ENCODE measurements at places on chromosomes 2 and 18.

- no peak for DNase-seq
These were observed 41.3 kb downstream of the ALK start for GRCh38 chr2:29880084-29880483.

GRCh38 chr2:86793752-86794151, 3.0 kb upstream of the CD8A start:
- DNase-seq = no peak

DNA sequence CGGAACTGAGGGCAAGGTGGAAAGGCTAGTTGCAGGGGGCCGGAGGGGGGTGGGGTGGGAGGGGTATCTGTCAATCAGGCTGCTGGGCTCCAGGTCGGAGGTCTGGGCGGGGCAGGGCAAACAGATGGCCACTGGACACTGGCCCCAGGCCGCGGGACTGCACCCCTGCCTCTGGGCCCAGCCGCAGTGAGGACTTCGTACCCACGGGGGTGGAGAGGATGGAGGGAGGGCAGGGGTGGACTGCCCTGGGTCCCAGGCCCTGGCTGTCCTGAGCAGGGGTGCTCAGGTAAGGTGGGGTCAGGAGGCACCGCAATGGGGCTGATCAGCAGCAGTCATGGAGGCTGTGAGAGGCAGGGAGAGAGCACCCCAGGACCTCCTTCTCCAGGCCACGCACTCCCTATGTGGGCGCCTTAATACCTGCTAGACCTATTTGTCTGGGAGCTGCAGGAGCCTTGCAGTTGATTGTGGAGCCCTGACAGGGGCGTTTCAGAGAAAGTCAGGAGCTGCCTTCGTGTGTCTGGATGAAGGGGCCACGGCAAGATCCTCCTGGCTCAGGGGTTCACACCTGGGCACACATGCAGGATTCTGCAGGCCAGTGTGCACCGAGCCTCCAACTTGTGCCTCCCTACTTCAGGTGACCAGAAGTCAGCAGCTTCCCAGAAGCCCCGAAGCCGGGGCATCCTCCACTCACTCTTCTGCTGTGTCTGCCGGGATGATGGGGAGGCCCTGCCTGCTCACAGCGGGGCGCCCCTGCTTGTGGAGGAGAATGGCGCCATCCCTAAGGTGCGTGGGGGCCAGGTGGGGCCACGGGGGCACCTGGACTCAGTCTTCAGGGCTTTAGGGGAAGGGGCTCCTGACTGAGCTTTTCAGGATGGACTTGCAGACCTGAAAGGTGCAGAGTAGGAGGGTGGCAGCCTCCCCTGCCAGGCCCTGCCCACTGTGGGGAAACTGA, 1.5 kb downstream of the CTDSP1 start:
- DNase-seq = peak; percentile 17

DNA sequence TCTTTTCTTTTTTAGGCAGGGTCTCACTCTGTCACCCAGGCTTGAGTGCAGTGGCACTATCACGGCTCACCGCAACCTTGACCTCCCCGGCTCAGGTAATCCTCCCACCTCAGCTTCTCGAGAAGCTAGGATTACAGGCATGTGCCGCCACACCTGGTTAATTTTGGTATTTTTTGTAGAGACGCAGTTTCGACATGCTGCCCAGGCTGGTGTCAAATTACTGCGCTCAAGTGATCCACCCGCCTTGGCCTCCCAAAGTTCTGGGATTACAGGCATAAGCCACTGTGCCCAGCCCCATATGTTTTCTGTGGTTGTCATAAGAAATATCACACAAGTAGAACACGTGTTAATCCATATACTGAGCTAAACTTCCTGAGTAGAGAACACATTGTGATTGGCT, 14.6 kb downstream of the ENOSF1 start:
- DNase-seq = no peak

GRCh38 chr2:232854082-232854481, 16.0 kb upstream of the SNORC start:
- no peak for DNase-seq

- DNase-seq = no peak
These were observed 229.1 kb upstream of the RASGRP3 start for GRCh38 chr2:33247365-33247764.

- DNase-seq = no peak
These were observed 564.3 kb upstream of the FSIP2 start for GRCh38 chr2:185174353-185174752.

DNA sequence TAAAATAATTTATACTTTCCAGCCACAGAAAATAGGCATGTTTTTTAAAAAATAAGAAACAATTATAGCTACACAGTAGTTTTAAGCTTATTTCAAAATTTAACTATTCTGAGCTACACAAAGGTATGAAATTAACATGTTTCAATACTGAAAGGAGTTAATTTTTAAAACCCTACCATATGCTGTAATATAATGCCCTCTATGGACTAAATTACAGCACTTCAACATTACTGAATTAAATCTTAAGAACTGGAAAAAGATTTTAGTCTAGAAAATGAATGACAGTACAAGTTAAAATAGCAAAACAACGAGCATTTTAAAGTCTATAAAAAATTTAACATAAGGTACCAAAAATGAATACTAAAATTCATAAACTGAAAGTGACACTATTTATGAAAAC, 36.3 kb downstream of the RTN4 start:
- DNase-seq = no peak

DNA sequence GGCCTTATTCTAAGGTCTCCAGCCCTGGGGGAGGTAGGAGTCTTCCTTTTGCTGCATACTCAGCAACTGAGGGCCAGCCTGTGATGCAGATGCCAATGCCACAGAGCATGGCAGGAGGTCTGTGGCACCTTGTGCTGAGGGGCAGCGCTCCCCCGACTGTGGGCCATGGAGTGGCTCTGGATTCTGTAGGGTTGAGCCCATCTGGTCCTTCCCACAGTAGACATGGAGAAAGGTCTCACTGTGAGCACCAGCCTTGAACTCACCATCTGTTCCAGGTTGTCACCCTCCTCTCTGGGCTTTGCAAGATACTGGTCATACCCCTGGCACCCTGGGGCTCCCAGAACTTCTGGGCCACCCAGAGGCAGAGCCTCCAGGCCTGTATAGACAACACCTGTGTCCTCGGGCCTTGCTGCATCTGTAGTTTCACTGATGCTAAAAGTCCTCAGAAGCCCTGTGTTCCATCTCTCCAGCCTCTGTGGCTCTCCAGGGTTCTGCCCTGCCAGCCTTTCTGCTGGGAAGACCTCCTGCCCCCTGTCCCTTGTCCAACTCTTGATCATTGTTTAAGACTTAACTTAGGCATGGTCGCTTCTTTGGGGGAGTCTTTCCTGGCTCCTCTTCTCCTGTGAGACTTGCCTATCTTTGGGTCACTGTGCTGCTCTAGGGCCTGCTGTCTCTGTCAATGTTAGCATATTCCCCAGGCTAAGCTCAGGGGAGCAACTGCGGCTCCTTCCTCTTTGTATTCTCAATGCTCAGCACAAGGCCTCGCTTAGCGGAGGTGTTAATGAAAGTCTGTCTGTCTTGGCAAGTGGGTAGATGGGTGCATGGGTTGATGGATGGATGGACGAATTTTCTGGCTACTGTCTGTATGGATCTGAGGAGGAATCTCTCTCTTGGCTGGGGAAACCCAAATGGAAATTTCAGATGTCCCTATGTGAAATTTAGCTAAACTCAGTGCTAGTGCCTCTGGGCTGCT, 160.9 kb downstream of the DYSF start:
- DNase-seq = no peak

DNA sequence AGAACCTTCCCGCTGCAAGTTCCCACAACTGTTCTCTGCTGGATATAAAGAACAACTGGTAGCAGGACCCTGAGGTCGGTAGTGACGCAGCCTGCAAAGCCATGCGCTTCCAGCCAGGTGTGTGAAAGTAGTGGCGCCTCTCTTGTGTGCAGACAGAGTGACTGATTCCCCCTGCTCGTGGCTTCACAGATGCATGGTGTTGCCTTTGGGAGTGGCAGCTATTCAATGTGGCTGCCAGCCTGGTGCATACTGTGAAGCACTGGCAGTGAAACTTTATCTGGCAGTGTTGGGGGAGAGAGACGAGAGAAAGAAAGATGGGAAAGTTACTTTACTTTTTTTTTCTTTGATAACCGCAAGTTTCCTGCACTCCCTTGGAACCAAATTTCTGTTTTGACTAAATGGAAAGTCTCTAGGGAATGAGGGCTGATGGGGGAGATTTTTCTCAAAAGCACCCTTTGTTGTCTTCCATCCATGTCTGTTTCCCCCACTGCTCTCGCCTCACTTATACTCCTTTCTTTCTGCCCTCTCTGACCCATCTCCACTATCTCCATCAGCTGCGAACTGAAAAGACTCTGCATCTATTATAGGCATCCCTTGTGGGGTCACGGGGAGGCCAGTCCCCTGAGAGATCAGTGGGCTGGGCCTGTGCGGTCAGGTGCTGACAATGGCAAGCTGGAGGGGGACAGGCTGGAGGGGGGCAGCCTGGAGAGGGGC, 90.0 kb upstream of the TNP1 start:
- DNase-seq = no peak

GRCh38 chr18:37653618-37654017, 88.0 kb upstream of the CELF4 start:
- no peak for DNase-seq

GRCh38 chr2:9909106-9909505, 42.4 kb upstream of the GRHL1 start:
- DNase-seq = no peak

DNA sequence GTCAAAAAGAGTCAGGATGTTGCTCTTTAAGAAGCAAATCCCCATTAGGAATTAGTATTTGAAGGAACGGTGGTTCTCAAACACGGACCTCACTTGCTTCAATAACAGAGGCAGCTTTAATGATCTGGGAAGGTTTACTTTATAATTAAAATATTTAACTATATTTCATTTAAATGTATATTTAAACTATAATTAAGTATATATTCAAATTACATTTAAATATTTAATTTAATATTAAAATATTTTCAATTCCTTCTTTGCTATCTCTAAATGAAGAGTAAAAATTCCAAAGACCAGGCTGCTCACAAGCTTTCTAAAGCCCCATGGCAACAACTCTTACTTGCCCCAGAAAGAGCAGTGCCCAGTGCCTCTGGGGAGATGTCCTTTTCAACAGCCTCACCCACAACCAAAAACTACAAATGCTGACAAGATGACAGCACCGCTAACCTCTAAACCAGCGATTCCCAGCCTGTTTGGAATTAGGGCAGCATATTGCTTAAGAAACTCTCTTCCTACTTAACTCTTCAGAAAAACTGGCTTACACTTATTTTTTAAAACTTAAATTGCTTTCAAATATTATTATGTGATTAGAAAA, 62.9 kb upstream of the POU3F3 start:
- no peak for DNase-seq

DNA sequence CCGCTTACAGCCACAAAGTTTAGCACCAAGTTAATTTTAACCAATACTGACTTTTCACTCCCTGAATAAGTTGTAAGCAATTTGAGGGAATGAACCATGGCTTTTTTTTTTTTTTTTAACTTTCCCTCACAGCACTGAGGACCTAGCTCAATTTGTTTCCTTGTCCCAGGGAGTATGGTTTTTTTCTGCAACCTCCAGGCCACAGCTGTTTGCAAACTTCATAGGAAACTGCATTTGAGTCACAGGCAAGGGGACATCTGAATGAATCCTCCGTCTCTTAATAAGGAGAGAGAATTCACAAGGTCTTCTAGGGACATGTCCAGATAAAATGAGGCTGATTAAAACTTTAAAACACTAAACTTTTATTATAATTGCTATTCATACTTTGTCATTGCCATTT, 181.5 kb downstream of the GFPT1 start:
- DNase-seq = no peak

GRCh38 chr2:197704434-197705120, 592 bp upstream of the MARS2 start:
- DNase-seq = no peak

DNA sequence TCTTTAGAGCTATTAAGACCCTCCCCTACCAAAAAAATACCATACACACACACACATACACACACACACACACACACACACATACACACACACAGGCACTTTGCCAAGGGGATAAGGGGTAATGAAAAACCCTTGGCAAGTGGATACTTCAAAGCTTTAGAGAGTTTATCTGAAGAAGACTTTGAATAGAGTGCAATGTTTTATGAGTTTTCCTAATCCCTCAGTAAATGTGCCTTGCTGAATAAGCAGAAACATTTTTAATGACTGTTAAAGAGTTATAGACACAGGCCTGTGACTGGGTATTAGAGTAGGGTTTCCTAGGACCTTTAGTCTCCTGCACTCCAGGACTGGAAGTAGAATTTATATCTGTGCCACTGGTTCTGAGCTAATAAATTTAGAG, 75.5 kb upstream of the CTAGE1 start:
- DNase-seq = no peak

- DNase-seq = no peak
These were observed 151.1 kb upstream of the NT5C1B start for GRCh38 chr2:18740474-18740881.

DNA sequence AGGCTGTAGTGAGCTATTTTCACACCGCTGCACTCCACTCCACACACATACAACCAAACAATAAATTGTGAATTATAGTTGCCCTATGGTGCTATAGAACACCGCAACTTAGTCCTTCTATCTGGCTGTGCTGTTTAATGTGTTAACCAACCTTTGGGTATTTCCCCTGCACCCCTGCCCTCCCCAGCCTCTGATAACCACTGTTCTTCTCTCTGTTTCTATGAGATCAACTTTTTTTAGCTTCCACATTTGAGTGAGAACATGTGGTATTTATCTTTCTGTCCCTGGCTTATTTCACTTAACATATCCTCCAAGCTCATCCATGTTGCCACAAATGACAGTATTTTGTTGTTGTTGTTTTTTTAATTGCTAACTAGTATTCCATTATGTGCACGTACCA, 32.5 kb downstream of the TET3 start:
- no peak for DNase-seq

DNA sequence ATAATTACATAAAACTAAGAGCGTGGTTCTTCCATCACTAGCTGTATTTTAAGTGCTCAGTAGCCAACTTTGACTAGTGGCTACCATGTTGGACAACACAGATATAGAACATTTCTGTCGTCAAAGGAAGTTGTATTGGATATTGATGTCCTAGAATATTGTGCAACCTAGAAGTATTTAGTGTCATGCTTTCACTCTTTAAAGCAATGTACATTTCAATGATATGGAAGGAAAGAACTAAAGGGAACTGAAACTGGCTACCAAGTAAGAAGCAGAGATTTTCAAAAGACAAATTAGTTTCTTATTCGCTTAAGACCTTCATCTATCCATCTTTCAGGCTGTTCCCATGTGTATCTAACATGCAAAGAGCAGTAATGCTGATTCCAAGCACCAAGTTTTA, 85.4 kb upstream of the EML6 start:
- DNase-seq = no peak

- no peak for DNase-seq
These were observed 28.8 kb upstream of the NEDD4L start for GRCh38 chr18:58015065-58015780.

DNA sequence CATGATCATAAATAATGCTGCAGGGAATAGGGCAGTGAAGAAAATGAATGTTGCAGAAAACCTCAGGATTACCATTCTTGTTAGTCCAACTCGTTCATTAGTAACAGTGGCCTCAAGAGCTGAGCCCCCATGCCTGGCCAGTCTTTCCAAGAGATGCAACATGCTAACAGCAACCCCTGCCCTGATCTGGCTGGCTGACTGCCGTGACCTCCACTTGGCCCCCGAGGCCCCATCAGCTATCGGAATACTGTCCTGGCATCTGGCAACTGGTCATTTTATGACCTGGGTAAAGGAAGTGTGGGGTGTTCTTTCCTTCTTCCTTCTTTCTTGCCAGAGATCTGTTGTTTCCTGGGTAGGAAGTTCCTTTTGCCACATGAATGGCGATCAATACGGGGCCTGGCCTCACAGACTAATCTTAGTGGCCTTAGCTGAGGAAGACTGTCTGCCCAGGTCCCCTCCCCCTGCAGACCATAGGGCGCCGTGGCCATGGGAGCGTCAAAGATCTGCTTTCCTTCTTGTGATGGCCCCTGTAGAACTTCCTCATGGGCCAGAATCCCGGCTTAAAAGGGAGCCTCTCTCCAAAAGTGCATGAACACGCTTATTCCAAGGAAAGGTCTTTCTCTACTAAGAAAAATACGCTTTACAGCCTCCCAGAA, 10.6 kb upstream of the TRABD2A start:
- no peak for DNase-seq
